ENCODE measurements at places on chromosomes 7 and 10.

- DNase-seq, result no peak
Measured at GRCh38 chr10:70561070-70561469, 41.5 kb downstream of the PRF1 start.

- DNase-seq, result no peak
Measured at GRCh38 chr10:46283580-46284285, 3.1 kb upstream of the ANTXRL start.

- no peak for DNase-seq
Measured at GRCh38 chr10:45008524-45009161, 7.9 kb downstream of the ZNF22 start.

- DNase-seq, result no peak
Measured at GRCh38 chr7:85693326-85693725, 506.5 kb upstream of the SEMA3D start.

- DNase-seq, result no peak
Measured at GRCh38 chr7:828793-829561, 3.3 kb upstream of the SUN1 start.

DNA sequence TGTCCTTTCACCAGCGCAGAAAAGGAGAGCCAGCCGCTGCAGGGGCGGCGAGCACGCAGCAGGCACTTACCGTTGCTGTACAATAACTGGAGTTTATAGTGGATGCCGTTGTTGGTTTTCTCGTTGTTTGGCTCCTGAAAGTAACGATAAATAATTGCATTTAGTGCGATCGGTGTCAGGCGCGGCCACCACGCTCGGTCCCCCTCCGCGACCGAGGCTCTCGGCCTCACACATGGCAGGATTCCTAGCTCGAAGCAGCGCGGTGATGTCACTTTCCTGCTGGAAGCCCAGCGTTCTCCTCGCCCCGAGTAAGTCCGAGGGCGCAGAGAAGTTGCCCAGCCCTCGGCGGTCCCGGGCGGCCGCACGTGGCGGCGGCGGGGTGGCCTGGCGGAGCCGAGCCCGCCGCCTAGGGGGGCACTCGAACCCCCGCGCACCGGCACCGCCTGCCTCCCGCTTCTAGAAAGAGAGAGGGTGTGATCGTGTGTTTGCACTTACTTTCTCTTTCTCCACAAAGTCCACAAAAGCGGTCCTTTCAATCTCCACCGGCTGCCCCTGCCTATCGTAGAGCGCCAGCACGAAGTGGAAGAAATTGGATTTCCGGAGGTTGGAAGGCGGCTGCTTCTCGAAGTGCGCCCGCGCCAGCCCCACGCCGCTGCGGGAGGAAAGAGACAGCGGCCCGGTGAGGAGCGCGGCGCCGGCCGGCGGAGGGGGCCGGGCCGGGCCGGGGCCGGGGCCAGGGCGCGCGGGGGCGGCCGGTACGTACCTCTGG, 1.0 kb downstream of the EBF3 start:
- no peak for DNase-seq

GRCh38 chr7:67692425-67692824, 695.8 kb downstream of the TYW1 start:
- no peak for DNase-seq

- DNase-seq, result no peak
Measured at GRCh38 chr7:158167373-158167772, 420.2 kb downstream of the PTPRN2 start.

- DNase-seq, result no peak
Measured at GRCh38 chr10:98858525-98858924, 377.1 kb downstream of the HPSE2 start.

- no peak for DNase-seq
Measured at GRCh38 chr7:138625849-138626230, 75.3 kb downstream of the SVOPL start.

DNA sequence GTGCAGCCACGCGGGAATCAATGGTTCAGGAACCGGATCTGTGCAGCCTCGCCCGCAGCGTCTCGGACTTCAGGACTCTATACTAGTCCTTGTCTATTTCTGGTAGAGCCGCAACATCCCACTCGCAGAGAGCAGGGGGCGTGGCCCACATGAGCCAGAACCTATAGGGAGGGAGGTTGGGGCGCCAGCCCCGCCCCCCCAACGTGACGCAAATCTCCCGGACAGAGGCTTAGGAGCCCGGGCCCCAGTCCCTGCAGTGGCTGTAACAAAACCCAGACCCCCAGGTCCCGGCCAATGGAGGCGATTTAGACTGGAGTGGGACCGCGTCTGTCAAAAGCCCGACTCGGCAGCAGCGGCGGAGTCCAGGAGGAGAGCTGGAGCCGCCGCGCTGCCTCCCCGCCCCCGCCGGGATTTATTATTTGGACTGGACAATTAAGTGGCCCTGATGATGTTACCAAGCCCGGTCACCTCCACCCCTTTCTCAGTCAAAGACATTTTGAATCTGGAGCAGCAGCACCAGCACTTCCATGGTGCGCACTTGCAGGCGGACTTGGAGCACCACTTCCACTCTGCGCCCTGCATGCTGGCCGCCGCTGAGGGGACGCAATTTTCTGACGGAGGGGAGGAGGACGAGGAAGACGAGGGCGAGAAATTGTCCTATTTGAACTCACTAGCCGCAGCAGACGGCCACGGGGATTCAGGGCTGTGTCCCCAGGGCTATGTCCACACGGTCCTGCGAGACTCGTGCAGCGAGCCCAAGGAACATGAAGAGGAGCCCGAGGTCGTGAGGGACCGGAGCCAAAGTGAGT, at the start of gene NKX2-3:
Gene NKX2-3 (plus strand): TSS at position 256 of the 809 bp plus-strand sequence. CDS start 190 bp downstream, at position 446.
- DNase-seq, result peak; percentile 47

DNA sequence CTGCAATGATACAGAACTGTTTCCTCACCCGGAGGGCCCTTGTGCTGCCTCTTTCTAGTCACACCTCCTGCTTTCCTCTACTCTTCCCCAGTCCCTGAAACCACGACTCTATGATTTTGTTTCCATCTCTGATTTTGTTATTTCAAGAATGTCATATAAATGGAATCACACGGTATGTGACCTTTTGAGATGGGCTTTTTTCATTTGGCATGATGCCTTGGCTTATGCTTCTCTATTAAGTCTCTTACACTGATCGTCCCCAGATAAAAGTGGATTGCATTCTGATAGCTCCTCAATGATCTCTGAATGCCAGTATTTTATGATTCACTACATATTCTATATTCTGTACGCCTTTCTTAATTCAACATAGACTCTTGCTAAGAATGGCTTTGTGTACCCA, 78.2 kb downstream of the GALNT11 start:
- no peak for DNase-seq

DNA sequence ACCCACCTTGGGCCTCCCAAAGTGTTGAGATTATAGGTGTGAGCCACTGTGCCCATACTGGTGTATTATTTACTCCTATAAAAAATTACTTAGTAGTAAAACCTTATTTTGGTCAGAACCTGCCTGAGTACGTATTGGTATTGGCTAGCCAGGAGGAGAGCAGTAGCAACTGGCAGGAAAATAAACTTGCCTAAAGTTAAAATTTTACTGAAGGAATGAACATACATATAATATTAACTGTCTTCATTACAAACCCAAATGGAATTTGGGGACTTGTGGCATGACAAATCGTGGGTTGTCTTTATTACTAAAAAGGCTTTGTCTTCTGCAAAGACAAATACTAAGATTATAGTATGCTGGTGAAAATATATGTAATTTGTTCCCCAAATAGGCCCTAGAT, 8.4 kb downstream of the RAB18 start:
- DNase-seq, result no peak

- DNase-seq, result no peak
Measured at GRCh38 chr7:31857172-31857571, 170.2 kb downstream of the PPP1R17 start.

GRCh38 chr10:30674796-30675195, 45.2 kb upstream of the LYZL2 start:
- no peak for DNase-seq

- DNase-seq, result no peak
Measured at GRCh38 chr10:128934492-128934891, 532.5 kb upstream of the MGMT start.

GRCh38 chr10:127908959-127909267, 2.0 kb downstream of the PTPRE start:
- DNase-seq, result no peak

DNA sequence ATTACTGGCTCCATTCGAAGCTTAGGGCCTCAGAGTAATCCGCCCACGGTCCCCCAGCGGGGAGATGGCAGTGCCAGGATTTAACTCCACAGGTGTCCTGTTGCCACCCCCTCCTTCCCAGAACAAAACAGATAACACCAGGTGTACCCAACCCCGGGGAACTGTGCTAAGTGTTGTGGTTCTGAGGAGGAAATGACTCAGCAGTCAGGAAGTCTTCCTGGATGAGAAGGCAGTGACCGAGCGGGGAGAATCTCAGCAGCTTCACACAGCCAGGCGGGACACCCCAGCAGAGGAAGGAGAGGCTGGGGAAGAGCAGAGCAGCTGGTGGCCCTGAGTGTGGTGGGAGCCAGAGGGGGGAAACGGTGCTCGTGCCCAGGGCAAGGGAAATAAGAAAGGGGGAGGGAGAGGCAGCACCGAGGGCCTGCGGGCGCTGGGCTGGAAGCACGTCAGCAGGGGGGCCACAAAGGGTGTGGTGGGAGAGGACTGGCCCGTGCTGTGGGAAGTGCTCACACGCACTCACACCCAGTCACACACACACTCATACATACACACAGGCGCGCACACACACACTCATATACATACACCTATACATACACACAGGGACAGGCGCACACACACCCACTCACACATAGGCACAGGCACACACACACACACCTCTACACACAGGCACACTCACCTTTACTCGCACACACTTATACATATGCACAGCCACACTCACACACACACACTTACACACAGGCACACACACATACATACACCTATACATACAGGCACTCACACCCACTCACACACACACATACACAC, 59.8 kb upstream of the CHST15 start:
- peak; percentile 3 for DNase-seq

DNA sequence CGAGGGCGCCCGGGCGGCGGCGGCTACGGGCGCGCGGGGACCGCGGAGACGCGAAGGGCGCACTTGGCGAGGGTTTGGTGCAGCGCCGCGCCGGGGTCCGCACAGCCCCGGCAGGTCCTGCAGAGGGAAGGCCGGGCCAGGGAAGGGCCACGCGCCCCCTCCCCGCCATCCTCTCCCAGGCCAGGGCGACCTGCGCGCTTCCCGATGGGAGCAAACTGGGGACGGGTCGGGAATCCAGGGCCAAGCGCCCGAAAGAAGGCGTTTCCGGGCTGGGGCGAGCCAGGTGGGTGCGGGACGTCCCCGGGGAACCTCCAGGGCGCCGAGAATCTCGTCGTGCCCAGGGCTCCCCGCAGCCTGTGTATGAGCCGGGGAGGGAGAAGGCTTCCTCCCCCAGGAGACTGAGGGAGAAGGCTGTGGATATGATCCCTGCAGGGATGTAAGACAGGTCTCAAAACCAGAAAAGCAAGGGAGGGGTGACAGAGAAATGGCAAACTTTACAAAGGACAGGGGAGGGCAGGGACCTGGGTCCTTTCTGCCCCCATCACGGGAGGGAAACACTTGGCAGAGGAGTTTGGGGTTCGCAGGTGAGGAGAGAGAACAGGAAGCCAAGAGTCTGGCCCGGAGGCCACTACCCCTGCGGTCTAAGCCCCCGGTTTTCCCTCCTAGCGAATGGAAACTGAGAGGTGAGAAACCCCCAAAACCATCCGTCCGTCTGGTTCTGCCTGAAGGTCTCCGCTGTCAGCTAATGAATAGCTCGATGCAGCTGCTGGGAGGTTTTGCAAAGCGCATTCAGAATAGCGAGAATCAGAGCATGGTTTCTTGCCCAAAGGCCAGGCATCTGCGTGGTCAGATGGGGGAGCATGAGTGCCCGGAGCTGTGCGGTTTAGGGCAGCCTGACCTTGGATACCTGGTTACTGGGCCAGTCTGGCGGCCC, 674 bp downstream of the AMZ1 start:
- no peak for DNase-seq

- DNase-seq, result no peak
Measured at GRCh38 chr10:59073456-59074053, 102.9 kb upstream of the PHYHIPL start.

DNA sequence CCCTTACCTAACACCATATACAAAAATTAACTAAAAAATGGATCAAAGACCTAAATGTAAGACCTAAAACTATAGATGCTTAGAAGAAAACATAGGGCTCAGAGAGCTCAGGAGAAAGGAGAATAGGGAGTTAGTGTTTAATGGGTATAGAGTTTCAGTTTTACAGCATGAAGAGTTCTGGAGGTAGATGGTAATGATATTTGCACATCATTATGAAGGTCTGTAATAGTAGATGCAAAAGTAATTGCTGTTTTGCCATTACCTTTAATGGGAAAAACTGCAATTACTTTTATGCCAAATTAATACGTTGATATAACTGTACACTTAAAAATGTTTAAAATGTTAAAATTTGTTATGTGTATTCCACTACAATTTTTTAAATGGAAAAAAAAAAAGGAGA, 39.2 kb upstream of the NANOS1 start:
- DNase-seq, result no peak
